Tibial nerve (tissue), 4 donors: ENCODE measurements at places on chromosomes 6 and 20.

DNA sequence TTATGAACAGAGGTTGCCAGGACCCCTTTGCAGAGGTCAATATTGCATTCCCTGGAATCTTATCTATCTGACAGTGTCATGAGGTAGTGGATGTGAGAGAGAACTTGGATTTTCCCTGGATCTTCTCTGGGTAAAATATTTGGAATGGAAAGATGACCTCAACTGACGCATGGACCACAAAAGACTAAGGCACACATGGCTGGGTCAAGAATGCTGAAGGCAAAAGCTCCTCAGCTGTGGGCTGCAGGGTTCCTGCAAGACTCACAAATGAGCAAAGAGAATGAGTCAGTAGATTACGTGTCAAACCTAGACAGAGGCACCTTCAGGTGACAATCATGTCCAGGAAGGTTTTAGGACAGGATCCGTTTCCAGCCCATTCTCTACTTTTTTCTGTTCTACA is 484.0 kb downstream of the C6orf118 start:
- no peak for DNase-seq
- no peak overlapping the region for H3K27ac ChIP-seq
- H3K27me3 ChIP-seq: no peaks in the 10 kb centered on the region
- no peak overlapping the region for H3K4me3 ChIP-seq

DNA sequence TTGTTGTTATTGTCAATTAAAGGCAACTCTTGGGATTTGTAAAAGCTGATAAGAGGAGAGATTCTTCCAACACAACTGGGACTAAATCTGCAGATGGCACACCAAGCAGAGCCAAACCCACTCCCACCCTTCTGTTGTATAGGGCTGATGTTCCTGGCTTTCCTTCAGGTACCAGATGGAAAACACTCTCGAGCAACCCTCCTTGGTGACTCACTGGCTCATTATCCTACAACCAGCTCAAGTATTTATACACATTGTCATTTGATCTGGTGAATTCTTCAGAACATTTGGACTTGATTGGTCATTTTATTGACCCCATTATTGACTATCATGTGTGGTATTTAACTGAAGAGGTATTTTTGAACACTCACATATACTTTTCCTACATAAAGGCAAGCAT is 190.3 kb upstream of the PCSK2 start:
- no peak overlapping the region for H3K4me3 ChIP-seq
- no peaks in the 10 kb centered on the region for H3K36me3 ChIP-seq
- H3K27me3 ChIP-seq: no peaks in the 10 kb centered on the region
- H3K4me1 ChIP-seq: no peaks in the 10 kb centered on the region
- no peak overlapping the region for H3K27ac ChIP-seq
- no peak for DNase-seq

DNA sequence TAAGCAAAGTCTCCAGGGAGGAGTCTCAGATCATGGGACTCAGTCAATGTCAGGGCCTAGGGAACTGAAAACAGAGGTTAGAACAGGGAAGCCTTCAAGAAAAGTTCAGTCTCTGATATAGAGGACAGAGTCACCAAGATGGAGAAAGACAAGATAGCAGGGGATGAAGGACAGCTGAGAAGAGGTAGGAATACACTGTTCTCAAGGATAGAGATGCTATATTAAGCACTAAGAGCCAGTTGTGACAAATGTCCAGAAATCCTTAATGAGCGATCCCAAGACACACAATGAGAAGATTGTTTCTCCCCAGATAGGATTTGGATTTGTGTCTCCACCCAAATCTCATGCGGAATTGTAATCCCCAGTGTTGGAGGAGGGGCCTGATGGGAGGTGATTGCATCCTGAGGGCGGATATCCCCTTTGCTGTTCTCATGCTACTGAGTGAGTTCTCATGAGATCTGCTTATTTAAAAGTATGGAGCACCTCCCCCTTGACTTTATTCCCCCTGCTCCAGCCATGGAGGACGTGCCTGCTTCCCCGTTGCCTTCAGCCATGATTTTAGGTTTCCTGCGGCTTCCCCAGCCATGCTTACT is 168.2 kb downstream of the AKAP7 start:
- H3K27ac ChIP-seq: no peak overlapping the region
- H3K36me3 ChIP-seq: no peaks in the 10 kb centered on the region
- H3K4me3 ChIP-seq: no peak overlapping the region
- no peaks in the 10 kb centered on the region for H3K27me3 ChIP-seq
- DNase-seq: no peak
- no peaks in the 10 kb centered on the region for H3K4me1 ChIP-seq

GRCh38 chr6:21731411-21732031 is 138.0 kb downstream of the SOX4 start:
- H3K4me3 ChIP-seq: no peak overlapping the region
- H3K4me1 ChIP-seq: peaks cover 24% of the 10 kb centered on the region
- H3K36me3 ChIP-seq: no peaks in the 10 kb centered on the region

- no peak for DNase-seq
- H3K27me3 ChIP-seq: no peaks in the 10 kb centered on the region
- peaks cover 63% of the 10 kb centered on the region for H3K36me3 ChIP-seq
- no peak overlapping the region for H3K4me3 ChIP-seq
- no peak overlapping the region for H3K27ac ChIP-seq
Measured at GRCh38 chr6:7236306-7237209, 76.4 kb downstream of the SSR1 start.

- H3K4me1 ChIP-seq: no peaks in the 10 kb centered on the region
- no peaks in the 10 kb centered on the region for H3K36me3 ChIP-seq
- no peak for DNase-seq
- no peak overlapping the region for H3K4me3 ChIP-seq
- no peak overlapping the region for H3K27ac ChIP-seq
- H3K27me3 ChIP-seq: no peaks in the 10 kb centered on the region
Measured at GRCh38 chr20:57898332-57898731, 188.5 kb upstream of the PMEPA1 start.

DNA sequence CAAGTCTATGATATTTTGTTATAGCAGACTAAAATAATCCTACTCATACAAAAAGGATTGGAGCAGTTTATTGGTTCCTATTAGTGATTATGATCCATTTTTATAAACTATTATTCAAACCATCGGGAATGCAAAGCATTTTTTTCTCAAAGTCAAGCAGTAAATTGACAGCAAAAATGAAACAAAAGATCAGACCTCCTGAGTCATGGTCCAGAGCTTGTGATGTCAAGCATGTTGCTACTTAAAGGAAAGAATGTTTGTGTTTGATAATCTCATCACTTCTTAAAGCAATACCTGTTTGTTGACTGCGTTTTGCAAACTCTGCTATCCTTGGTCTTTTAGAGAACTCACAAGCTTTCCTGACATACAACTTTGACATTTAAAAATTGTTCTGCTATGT is 204.4 kb downstream of the SAMD5 start:
- no peaks in the 10 kb centered on the region for H3K27me3 ChIP-seq
- no peaks in the 10 kb centered on the region for H3K4me1 ChIP-seq
- no peak overlapping the region for H3K27ac ChIP-seq
- H3K4me3 ChIP-seq: no peak overlapping the region
- no peak for DNase-seq

- no peak for DNase-seq
- no peaks in the 10 kb centered on the region for H3K27me3 ChIP-seq
- H3K4me1 ChIP-seq: no peaks in the 10 kb centered on the region
- no peak overlapping the region for H3K4me3 ChIP-seq
Measured at GRCh38 chr20:9228774-9229450, 160.0 kb downstream of the PLCB4 start.

DNA sequence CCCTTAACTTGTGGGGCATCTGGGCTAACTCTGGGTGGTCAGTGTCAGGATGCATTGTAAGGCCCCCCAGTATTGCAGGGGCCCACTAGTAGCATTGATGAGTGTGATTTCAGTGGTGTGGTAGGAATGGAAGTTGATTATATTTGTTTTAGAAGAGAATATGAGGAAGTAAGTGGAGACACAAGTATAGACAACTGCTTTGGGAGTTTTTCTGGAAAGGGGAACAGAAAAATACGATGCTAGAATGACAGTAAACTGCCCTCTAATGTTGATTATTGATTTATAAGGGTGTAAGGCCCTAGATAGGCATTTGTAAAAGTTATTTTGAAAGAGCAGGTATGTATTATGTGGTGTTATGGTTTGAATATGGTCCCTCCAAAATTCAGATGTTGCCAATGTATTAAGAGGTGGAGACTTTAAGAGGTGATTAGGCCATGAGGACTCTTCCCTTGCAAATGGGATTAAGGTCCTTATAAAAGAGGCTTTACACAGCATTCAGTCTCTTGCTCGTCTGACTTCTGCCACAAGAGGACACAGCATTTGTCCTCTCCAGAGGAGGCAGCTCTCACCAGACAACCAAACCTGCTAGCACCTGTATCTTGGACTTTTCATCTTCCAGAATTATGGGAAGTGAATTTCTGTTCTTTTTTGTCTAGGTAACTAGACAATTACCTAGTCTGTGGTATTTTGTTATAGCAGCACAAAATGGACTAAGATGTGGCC is 135.9 kb upstream of the DTNBP1 start:
- H3K36me3 ChIP-seq: no peaks in the 10 kb centered on the region
- no peaks in the 10 kb centered on the region for H3K27me3 ChIP-seq

DNA sequence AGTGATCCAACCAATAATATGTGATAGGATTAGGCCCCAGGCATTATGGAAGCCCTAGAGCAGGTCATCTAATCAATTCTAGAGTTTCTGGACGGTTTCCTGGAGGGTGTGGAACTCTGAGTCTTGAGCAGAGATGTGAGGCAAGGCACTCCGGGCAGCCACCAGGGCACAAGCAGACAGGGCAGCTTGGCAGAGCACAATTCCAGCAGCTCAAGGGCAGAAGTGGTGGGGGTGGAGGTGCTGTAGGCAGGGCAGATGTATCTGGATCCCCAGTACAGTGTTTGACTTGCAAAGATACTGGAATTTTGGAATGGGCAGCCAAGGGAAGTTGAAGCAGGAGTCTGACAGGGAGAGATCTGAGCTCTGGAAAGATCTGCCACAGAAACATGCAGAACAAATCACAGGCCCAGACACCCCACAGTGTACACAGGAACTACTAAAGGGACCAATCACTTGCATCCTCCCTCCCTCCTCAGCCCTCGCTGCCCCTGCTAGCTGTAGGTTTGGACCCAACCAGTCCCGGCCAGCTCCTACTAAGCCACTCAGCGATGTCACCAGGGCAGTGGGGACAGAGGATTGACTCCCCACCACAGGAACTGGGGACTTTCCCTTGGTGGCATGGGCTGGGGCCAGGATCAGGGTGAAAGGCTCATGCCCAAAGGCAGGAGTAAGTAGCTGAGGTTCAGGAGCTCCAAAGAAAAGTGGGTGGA is 47.0 kb downstream of the TFEB start:
- peak overlapping the region; percentile 73 for H3K27ac ChIP-seq
- H3K27me3 ChIP-seq: no peaks in the 10 kb centered on the region
- H3K36me3 ChIP-seq: no peaks in the 10 kb centered on the region
- peaks cover 9% of the 10 kb centered on the region for H3K4me1 ChIP-seq
- DNase-seq: no peak

- H3K27me3 ChIP-seq: no peaks in the 10 kb centered on the region
- H3K4me3 ChIP-seq: no peak overlapping the region
- H3K27ac ChIP-seq: no peak overlapping the region
- DNase-seq: no peak
- peaks cover 29% of the 10 kb centered on the region for H3K4me1 ChIP-seq
Measured at GRCh38 chr6:81696524-81696923, 56.0 kb downstream of the TENT5A start.

GRCh38 chr20:17859616-17860232 is 108.9 kb downstream of the SNX5 start:
- H3K36me3 ChIP-seq: no peaks in the 10 kb centered on the region
- H3K4me1 ChIP-seq: peaks cover 29% of the 10 kb centered on the region
- H3K27ac ChIP-seq: no peak overlapping the region
- no peak overlapping the region for H3K4me3 ChIP-seq
- H3K27me3 ChIP-seq: no peaks in the 10 kb centered on the region
- DNase-seq: no peak

- DNase-seq: no peak
- no peak overlapping the region for H3K4me3 ChIP-seq
- H3K36me3 ChIP-seq: peaks cover 15% of the 10 kb centered on the region
- H3K27me3 ChIP-seq: no peaks in the 10 kb centered on the region
- no peak overlapping the region for H3K27ac ChIP-seq
- H3K4me1 ChIP-seq: peaks cover 31% of the 10 kb centered on the region
Measured at GRCh38 chr20:24999568-24999967, 7.0 kb upstream of the APMAP start.

DNA sequence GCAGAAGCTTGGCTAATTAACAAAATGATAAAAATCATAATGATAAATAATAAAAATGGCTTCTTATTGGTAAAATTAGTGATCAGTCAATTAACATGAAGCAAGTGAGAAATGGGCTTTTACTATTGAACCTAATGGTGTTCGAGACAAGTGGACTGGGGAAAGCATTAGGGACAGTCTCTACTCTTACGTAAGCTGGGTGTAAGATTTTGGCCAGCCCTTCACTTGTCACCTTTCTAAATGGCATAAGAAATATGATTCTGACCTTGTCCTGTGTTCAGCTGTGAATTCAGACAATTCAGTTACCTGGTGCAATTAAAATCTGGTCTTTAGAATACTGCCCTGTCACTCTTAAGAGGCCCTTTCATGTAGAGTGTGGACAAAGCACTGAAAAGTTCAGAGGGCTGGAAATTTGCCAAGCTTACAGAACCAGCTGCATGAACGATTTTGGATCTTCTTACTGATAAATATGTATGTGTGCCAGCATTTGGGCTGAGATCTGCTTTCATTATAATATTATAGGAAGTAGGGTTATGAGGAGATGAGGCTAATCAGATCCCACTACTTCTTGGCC is 115.9 kb downstream of the QRSL1 start:
- no peak overlapping the region for H3K27ac ChIP-seq
- no peaks in the 10 kb centered on the region for H3K27me3 ChIP-seq
- no peak for DNase-seq
- H3K4me3 ChIP-seq: no peak overlapping the region
- H3K36me3 ChIP-seq: no peaks in the 10 kb centered on the region
- no peaks in the 10 kb centered on the region for H3K4me1 ChIP-seq

DNA sequence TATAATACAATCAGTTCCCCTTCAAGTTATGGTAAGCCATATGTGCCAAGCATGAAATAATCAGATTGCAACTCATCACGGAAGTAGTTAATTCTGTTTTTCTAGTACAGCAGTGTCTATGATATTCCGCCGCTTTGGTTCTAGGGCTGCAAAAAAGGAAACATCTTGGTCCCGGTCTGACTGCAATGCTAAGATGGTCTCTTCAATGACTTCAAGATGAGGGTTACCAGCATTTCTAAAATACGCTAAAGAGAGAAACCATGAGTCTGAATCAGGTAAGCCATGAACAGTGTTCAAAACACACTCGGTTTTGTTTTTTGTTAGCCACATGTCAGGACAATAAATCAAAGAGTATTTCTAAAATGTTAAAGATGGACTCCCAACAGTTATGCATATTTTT is 3.2 kb upstream of the ANKRD60 start:
- DNase-seq: no peak
- H3K27ac ChIP-seq: no peak overlapping the region
- H3K27me3 ChIP-seq: peaks cover 3% of the 10 kb centered on the region
- peaks cover 29% of the 10 kb centered on the region for H3K36me3 ChIP-seq
- peaks cover 14% of the 10 kb centered on the region for H3K4me1 ChIP-seq
